Sigmoid colon (tissue), 7 donors: ENCODE measurements at places on chromosomes 3 and 15. TPM values are rescaled to one million over a fixed set of nuclear protein-coding genes. Genes with fewer than 3 reads are reported as not detected.

The SOX14 gene
- not detected for total RNA-seq

The GPR160 gene
- not detected for total RNA-seq

The TTC23 gene
- total RNA-seq, result 19.9 TPM

The GHRL gene
- total RNA-seq, result 0.54 TPM

The EXOSC7 gene
- total RNA-seq, result 30.3 TPM

The TIMP4 gene
- total RNA-seq, result 15.8 TPM
